ENCODE measurements at places on chromosomes 4 and X.

DNA sequence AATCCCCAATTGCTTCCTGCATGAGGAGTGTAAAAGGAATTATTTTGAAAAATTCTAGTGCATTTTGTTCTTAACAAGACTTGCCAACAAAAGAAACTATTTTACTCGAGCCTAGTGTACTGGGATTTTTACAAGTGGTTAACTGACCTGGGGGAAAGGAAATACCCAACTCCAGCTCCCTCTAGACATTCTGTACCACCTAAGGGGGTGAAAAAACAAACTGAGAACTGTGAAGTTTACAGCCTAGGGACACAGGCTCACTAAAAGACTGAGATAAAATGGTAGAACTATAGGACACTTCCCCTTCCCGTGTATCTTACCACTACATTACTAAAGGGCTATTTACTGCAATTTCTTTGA, 2.6 kb upstream of the ADH5 start:
- no peak for DNase-seq

- no peak for DNase-seq
Measured at GRCh38 chrX:119375561-119375960, 23.6 kb upstream of the SLC25A43 start.

GRCh38 chrX:152913910-152914309, 16.0 kb downstream of the ZNF185 start:
- no peak for DNase-seq

- DNase-seq, result no peak
Measured at GRCh38 chr4:70251250-70251944, 9.0 kb downstream of the CSN3 start.

DNA sequence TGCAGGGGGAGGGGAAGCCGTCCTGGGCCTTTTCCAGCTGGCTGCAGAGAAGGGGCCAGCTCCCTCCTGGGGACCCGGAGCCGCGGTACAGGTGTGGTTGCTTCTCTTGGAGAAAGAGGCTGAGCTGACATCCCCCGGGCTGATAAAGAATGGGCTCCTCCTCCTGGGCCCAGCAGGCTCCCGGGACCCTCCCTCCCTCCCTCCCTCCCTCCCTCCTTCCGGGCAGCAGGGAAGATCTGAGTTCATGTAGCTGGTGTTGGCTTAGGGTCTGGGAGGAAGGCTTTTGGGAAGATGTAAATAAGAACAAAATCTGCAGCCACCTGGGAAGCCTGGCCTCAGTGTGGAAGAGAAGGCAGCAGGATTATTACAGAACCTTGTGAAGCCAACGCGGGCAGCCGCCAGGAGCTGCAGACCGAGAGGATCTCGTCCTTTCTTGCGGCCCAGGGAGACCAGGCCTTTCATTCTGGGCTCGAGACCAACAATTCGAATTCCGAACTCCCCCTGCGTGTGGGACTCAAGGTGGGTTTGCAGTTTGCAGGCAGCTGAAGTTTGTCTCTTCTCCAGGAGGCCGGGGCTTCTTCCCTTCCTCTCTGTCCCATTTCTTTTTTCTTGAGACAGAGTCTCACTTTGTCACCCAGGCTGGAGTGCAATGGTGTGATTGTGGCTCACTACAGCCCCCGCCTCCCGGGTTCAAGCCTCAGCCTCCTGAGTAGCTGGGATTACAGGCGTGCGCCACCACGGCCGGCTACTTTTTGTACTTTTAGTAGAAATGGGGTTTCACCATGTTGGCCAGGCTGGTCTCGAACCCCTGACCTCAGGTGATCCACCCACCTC, at the start of gene PLCXD1:
TSS of gene PLCXD1 (plus strand) at position 216 of the 834 bp plus-strand sequence. CDS start 2,807 bp downstream, outside the sequence.
- DNase-seq, result peak; percentile 50

DNA sequence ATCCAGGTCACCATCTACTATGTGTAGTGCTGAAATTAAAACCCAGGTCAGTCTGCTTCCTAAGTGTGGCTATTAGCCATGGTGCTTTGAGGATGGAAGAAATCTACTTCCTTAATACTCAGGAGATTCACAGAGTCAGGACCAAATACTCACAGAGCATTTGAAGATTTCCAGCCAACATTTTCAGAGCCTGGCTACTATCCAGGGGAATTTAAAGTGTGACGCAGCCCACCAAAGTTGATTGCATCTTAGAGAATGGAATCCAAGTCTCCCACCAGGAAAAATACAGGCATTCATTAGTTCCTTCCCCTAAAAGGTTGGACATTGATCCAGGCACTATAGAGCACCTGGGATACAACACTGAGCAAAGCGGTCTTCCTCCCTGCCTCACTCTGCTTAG, 83.8 kb downstream of the HS3ST1 start:
- DNase-seq, result no peak

DNA sequence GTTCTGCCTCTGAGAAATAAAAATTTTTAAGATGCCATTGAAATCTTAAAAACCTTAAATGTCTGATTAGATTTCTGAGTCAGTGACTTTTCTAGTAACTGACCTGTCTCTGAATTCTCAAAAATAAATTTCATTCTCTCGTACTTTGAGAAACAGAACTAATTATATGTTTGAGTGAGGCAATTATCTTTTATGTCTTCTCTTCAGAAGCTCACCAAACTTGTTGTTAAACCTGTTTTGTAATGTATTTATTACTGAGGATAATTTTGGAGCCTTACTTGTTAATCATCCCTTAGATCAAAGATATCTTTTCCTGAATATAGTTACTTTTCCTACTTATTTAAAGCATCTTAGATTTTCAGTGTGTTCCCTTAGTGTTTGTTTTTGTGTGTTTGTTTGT, 64.5 kb upstream of the MMAA start:
- no peak for DNase-seq

DNA sequence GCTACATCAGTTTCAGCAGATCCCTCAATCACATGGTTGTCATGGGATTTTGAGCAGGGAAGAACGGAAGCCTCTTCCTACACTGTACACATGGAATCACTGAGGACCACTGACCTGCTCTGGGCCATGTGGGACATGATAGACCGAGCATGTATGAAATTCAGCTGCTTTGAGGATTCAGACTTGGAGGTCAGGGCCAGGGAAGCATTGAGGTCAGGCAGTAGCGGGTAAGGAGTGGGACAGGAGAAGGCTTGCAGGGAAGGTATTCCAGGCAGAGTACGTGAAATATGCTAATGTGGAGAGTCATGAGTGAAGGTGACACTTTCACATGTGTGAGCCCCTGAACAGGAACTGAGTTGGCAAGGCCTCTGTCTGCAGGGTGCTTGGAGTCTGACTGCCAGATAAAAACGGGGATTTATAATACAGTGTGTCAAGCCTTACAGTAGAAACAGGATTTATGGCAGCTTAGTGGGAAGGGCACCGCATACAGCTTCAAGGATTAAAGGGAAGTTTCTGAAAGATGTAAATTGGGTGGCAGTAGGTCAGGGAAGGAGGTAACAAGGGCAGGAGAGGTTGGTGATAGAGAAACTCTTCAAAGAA, 111.7 kb downstream of the STK32B start:
- no peak for DNase-seq

- DNase-seq, result no peak
Measured at GRCh38 chr4:48197643-48198237, 63.7 kb upstream of the TXK start.

- DNase-seq, result no peak
Measured at GRCh38 chrX:149371986-149372385, 133.1 kb downstream of the IDS start.

- DNase-seq, result no peak
Measured at GRCh38 chrX:10524578-10524977, 95.8 kb downstream of the MID1 start.

GRCh38 chr4:7124689-7125442, 57.0 kb upstream of the GRPEL1 start:
- no peak for DNase-seq

GRCh38 chrX:132463411-132463810, 25.4 kb downstream of the MBNL3 start:
- DNase-seq, result no peak

DNA sequence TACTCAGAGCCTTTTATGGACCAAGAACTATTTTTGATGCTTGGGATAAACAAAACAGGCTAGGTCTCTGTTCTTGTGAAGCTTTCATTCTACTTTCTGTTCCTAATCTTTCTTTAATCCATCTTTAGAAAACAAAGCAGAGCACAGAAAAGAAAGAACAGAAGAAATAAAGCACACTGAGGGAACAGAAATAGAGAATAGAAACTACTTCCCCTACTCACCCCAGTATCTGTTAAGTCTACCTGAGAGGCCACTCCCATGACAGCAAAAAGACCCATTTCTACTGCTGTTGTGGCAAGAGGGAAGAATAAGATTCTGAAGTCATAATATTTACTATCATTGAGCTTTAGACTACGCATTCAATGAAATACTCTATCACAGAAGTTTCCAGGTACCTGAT, 9.2 kb downstream of the RFC1 start:
- DNase-seq, result no peak

DNA sequence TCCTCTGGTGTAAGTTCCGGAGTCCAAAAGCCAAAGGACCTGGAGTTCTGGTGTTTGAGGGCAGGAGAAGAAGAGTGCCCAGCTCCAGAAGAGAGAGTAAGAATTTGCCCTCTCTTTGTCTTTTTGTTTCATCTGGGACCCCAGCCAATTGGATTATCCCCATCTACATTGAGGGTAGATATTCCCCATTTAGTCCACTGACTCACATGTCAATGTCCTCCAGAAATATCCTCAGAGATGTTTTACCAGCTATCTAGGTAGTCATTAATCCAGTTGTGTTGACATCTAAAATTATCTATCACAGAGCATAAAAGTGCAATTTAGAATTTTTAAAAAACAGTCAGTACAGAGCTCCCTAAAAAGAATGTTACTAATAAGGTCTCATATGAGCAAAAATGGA, 132.9 kb upstream of the TMEM47 start:
- no peak for DNase-seq

GRCh38 chr4:144582105-144582850, 63.7 kb upstream of the HHIP start:
- DNase-seq, result no peak

All from Right ventricle myocardium superior (tissue), 1 donor.